Prostate gland (tissue), 2 donors: ENCODE measurements at places on chromosomes 16 and 17.
A peak's percentile ranks its signal among the peaks of the same experiment; 100 is the strongest.

DNA sequence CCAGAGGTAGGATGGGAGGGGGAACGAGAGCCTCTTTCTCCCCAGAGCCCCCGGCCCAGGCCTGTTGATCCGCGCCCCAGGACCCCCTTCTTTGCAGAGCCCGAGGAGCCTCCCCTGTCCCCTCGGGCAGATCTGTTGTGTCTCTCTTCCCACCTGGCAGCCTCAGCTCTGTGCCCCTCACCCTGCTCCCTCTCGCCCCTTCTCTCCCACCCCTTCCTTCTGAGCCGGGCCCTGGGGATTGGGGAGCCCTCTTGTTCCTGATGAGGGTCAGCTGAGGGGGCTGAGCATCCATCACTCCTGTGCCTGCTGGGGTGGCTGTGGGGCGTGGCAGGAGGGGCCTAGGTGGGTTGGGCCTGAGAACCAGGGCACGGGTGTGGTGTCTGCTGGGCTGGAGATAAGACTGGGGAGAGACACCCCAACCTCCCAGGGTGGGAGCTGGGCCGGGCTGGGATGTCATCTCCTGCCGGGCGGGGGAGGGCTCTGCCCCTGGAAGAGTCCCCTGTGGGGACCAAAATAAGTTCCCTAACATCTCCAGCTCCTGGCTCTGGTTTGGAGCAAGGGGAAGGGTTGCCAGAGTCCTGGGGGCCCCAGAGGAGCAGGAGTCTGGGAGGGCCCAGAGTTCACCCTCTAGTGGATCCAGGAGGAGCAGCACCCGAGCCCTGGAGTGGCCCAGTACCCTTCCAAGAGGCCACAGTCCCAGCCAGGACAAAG lies 65.4 kb downstream of the MRC2 start:
- no peak for DNase-seq

- no peak for DNase-seq
These were observed 122.0 kb upstream of the CHMP6 start for GRCh38 chr17:80869481-80870145.

GRCh38 chr17:39683295-39683939 lies 4.4 kb downstream of the PGAP3 start:
- DNase-seq: no peak

GRCh38 chr17:76635659-76636360 lies 7.7 kb downstream of the ST6GALNAC1 start:
- DNase-seq: no peak

DNA sequence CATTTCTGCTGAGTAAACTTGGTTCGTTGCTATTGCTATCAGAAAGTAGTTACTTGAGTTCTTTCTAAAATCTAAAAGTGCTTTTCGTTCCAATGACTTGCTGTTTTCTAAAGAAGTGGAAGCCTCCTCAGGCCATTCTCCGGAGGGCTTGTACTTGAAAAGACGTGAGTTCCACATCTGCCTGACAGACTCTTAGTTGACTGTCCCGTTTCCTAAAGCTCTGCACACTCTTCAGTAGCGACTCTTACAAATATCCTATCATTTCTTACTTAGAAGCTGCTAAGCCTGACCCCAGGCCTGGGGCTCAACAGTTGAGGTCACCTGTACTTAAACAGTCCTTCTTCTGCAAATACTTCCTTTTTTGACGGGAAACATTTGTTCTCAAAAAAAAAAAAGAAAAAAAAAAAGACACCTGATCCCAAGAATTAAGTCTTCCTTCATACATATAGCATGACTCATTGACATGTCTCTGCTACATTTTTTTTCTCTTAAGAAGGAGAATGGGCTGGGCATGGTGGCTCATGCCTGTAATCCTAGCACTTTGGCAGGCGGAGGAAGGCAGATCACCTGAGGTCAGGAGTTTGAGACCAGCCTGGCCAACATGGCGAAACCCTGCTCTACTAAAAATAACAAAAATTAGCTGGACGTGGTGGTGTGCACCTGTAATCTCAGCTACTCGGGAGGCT lies 61.5 kb downstream of the DHRS7C start:
- no peak for DNase-seq

- DNase-seq: no peak
These were observed 17.1 kb downstream of the C16orf82 start for GRCh38 chr16:27083861-27084261.

GRCh38 chr16:67796099-67796718 lies 10.2 kb downstream of the RANBP10 start:
- DNase-seq: no peak

DNA sequence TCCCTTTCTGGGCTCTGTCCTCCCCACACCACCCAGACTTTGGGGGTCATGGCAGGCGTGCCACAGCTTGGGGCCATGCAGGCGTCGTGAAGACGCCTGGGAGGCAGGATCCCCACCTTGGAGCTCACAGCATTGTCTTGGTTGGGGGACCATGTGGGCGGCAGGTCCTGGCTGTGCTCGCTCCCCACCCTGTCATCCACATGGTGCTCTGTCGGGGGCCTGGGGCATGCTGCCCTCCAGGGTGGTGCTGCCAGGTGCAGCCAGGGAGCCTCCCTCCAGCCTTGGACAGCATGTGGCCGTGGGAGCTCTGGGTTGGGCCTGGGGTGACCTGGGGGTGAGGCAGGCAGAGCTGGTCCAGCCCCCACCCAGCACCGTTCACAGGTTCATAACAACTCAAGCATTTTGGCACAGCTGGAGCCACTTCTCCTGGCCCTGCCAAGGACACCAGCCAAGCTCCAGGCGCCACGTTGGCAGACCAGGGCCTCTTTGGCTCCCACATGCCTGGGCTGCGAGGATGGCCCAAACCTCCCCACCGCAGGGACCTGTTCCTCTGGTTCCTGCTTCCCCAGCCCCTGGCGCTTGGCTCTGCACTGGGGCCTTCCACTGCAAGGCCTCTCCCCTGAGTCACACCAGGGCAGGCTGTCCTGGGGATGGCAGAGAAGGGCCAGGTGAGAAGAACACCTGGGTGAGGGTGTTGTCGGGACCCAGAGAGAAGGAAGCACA lies 15.1 kb upstream of the ATP6V0C start:
- peak; percentile 85 for DNase-seq

- no peak for DNase-seq
These were observed 20.1 kb downstream of the LPCAT2 start for GRCh38 chr16:55529018-55529417.

GRCh38 chr16:89319886-89320781 lies 102.6 kb downstream of the ZNF778 start:
- no peak for DNase-seq

DNA sequence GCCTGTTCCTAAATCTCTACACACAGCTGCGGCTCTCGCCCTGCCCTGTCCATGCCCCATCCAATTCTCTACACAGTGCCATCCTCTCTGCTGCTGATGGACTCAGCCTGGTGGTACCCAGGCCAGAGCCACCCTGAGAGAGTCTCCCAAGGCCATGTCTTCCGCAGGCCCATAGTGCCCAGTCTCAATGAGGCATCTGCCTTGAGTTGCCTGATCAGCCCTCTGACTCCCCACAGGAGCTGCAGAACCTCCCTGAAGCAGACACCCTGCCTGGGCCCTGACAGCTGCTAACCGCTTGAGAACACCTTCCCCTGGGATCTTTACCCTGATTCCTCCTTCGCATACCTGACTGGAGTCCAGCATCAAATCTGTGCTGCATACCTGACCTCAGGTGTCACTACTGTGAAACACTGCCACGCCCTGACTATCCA lies 13.3 kb downstream of the TSPOAP1 start:
- DNase-seq: no peak

DNA sequence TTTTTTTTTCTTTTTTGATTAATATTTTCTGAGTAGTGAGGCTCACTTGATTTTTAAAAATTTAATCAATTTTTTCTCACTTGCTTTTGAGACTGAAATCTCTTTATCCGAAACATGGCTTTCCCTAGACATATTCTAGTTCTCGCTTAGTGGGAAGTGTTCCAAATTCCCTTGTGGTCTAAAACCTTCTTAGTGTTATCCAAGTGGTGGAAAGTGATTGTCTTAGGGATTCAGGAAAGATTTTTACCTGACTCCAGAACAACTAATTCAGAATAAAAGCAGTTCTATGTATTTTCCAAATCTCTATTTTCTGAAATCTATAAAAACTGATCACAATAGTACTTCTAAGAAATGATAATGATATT lies 178.8 kb downstream of the MAP2K6 start:
- no peak for DNase-seq

DNA sequence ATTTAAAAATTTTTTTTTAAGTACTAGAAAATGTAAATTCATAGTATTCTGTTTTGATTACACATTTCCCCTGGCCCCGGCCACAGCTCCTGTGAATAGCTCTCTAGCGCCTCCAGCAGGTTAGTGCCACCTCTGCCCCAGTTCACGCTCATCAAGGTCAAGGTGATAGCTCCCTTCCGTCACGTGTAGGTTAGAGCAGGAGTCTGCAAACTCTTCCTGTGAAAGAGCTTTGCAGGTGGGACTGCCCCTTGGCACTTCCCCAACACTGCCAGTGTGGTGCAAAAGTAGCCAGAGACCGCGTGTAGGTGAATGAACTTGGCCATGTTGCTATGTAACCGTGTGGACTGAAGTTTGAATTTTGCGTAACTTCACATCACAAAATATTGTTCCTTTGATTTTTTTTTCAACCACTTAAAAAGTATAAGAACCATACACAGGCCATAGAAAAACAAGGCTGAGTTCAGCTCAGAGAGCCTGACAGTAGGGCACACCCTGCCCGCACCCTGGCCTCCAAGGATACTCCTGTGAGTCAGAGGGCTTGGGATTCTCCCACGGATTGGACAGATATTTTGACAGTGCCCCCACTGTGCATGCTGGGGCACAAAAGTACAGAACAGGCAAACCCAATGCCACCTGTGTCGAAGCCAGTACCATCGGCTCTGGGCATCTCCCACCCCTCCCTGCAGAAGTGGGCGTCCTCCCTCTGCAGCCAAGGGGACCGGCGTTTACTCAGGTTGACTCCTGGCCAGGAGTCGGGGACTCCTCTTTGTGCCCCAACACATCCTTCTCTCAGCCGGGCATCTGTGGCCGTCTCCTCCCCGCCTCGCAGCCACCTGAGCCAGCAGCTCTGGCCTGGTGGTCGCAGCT lies 92.0 kb upstream of the CHMP6 start:
- no peak for DNase-seq

- no peak for DNase-seq
These were observed 123.6 kb downstream of the MRTFB start for GRCh38 chr16:14194721-14195120.

DNA sequence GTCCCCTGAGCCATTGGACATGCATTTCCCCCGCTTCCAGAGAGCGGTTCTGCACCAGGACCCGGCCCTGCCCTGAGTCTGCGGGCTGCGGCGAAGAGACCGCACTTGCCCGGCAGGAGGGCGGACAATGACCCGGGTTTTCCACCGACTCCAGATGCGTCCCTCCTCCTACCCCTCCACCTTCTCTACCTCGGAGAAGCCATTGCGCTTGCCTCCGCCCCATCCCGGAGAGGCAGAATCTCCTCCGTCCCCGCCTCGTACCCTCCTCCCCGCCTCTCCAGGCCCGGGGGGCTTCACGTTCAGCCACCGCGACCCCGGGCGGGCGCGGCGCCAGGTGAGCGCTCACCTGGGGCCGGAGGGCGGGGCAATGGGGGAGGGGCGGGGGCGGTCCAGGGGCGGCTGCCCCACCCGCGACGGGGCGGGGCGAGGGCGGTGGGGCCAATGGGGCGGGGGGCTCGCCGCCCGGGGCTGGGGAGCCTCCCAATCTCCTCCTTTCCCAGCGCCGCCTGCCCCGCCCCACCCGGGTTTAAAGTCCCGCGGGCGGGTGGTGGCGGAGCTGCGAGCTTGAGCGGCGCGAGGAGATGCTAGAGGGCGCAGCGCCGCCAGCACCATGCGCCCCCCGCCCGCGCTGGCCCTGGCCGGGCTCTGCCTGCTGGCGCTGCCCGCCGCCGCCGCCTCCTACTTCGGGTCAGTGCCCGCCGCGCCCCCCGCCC lies at the start of gene WNT9B:
Gene WNT9B, plus strand, starts transcription at position 555 of the 713 bp plus-strand sequence. Its CDS starts 56 bp downstream, at position 611.
- peak; percentile 30 for DNase-seq

GRCh38 chr17:17762744-17763105 lies 74.1 kb downstream of the SREBF1 start:
- DNase-seq: no peak

DNA sequence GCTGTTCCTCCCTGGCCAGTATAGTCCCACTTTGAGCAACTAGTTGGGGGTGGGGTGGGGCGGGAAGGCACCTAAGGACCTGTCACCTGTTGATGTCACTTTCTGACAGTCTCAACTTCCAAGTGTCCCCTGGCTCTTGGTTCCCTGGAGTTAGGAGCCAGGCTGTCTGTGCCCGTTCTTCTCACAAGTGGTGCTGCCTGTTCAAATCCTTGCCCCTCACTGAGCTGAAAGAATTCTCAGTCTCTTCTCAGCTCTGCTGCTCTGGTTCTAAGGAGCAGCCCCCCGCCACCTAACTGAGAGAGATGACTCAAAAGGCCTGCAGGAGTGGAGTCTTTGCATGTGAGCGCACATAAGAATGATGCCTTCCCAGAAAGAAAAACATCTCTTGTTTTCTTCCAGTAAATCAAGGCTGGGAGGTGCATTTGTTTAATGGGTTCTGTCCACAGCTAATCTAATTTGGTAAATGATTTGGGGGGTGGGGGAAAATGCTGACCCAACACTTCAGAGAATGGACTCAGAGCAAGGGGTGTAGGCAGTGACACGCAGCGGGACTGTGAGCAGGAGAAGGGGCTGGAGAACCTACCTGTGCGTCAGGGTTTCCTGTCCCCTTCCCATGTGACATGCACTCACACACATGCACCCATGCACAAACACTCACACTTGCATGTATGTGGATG lies 78.2 kb upstream of the NLRP1 start:
- no peak for DNase-seq

DNA sequence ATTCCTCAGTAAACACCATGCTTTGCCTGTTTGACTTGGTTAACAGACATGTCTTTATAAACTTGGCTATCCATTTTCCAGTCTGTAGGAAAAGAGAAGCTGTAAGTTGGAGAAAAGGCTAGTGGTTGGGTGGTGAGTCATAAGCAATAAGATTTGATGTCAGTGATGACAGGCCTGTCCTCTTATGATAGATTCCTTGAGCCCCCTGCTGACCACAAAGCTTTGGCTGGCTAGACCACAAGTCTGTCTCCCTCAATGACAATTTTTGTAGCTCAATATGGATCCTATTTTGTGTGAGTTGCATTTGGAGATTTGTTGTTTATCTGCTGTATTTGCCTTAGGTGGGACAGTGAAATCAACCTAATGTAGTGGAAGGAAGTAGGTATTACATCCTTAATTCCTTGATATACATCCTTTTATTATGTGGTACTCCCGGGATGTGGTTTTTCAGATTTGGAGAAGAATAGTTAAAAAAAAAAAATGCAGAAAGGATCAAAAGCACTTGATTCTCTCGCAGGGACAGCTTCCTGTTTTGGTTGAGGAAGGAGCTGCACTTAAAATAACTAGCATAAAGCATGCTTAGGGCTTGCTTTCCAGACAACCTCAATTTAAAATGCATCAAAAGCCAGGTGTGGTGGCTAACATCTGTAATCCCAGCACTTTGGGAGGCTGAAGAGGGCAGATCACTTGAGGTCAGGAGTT lies 67.4 kb downstream of the SIAH1 start:
- no peak for DNase-seq

GRCh38 chr17:76558198-76559095 lies 18.6 kb downstream of the PRCD start:
- no peak for DNase-seq

DNA sequence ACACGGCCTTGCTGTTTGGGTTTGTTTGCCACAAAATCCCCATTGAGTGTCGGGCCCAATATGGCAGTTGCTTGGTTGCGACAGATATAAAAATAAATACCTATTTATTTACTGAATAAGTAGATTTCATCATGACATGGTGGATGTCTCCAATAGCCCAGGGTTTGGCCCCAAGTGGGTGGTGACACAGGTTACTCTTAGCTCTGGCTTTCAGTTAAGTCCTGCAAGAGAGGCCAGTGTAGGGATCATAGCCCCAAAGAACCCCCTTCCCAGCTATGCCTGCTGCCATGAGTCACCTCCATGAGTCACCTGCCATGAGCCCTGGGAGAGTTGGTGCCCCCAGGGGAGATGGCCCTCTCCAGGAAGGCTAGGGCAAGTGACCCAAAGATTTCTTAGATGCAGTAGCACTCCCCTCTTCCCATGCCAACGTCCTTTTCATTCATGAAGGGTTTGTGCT lies 78.7 kb upstream of the LGALS9 start:
- no peak for DNase-seq
